Kasumi-1 (cell line): ENCODE measurements at places on chromosomes 5 and 9.

- no peak for DNase-seq
These were observed 7.1 kb upstream of the ENTREP1 start for GRCh38 chr9:69317894-69318293.

DNA sequence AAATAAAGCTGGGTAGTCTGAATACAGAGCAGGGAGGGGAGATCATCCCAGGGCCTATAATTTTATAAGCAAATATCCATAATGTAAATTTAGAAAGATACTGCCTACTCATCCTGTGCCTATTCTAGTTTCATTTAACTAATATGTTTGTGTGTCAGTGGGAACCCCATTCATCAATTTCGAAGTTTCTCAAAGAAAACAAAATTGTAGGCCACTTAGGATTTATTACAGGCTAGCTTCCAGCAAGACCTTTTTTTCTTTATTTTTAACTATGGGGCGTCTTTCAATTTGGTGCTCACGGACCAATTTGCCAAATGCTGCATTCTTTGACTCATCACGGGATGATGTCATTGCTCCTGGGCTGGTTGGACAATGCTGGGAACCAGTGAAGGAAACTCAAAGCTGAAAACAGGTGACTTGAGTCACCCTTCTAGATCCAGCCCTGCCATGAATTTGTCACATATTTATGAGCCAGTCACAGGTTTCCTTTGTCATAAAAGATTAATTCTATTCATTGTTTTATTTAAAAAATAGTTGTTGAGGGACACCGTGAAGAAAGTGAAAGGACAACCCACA, 13.4 kb downstream of the PCSK5 start:
- DNase-seq: no peak

DNA sequence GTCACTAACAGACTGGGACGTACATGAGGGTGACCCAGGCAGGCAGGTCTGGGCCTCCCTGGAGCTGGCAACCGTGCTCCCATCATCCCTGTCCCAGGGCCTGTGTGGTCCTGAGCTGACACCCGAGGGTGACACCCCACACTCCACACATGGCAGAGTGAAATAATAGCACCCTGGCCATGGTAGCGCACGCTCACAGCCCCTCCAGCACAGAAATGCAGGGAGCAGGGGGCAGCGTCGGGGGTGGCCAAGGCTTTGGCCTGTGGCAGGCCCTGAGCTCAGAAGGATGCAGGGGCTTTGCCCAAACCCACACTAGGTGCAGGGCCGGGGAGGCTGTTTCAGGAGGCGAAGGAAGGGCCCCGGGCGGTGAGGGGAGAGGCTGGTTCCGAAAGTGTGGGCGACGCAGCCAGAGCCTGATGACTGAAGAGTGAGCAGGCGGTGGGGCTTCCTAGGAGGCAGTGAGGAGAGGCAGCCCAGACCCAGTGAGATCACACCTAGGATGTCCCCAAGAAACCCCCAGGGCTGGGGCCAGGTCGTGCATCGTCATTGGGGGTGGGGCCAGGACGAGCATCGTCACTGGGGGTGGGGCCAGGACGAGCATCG, 12.9 kb downstream of the OR2V2 start:
- DNase-seq: no peak

DNA sequence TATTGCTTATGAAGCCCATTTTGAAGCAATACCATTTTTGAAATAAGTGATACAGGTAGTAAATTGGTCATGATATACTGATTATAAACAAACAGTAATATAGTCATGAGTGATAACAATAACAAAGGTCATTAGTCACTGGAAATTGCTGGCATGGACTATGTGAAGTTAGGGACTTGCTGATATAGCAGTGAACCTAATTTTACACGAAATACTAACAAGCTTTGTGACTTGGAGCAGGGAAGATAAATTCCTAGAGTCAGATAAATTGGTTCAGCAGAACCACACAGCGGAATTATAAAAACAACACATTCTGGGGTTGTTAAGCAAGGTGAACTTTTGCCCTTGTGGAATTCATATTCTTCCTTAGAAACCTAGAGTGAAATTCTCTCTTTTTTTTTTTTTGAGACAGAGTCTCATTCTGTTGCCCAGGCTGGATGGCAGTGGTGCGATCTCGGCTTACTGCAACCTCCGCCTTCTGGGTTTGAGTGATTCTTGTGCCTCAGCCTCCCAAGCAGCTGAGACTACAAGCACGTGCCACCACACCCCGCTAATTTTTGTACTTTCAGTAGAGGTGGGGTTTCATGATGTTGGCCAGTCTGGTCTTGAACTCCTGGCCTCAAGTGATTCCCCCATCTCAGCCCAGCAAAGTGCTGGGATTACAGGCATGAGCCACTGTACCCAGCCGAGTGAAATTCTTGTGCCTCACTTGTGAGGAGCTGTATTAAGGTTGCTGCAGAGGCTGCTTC, 6.0 kb downstream of the UGCG start:
- no peak for DNase-seq

GRCh38 chr9:111799915-111800526, 5.3 kb upstream of the SHOC1 start:
- DNase-seq: no peak

DNA sequence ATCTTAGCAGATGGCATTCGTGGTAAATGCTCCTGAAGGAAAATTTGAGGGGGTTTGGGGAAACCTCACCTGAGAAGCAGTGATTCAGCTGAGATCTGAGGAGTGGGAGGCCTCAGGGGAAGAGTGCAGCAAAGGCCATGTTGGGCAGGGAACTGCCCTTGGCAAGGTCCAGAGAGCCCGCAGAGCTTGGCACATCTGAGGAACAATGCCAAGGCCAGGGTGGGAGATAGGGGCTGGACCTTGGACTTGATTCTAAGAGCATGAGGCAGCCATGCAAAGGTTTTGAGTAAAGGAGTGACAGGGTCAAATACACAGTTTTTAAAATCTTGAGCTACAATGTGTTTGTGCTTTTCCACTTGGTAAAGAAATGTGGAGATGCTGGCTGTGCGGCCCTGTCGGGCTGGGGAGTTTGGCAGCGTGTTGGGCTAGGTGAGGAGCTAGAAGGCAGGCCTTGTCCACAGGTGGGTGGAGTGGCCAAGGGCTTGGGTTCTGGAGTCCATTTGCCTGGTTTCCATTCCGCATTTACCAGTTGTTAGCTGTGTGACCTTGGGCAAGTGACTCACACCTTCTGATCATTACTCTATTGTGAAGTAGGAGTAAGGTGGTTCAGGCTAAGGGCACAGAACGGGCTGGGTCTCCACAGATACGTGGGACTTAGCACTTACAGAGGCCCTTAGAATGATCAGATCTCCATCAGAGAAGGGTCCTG, 6.1 kb downstream of the TBC1D13 start:
- DNase-seq: no peak

DNA sequence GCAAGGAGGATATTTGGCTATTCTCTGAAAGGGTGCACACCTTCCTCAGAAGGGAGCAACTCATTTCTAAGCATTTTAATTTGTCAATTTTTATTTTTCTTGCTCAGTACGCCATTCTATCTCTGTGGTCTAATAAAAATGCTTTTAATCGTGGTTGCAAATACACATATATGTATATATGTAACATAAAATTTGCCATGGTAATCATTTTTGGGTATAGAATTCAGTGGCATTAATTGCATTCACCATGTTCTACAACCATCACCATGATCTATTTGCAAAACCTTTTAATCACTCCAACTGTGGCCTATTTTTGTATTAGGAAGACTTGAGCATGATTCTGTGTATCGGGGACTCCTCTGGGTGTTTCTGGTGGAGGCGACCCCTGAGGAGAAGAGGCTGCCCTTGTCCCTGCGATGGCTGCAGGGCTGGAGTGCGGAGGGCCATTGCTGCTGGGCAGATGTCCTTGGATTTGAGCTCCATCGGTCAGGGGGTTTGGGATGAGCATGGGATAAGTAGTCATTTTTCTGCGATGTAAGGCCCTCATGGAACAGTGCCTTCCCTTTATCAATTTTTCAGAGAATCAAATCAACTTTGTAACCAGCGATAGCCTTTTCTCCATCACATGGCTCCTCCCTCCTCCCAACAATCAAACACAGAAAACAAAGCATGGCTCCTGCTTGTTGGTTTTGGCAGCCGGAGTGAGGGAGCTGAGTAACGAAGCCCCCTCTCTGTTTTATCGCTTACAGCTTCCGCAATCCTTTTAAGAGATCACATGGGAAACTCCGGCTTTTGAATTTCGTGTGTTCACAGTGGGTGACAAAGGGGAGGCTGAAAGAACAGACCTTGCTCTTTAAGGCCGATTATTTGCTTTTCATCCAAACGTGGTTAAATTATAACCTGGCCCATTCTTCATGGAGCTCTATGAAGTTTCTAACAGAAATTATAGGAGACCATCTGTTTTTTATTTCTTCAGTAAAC, 187.3 kb downstream of the TENT4A start:
- DNase-seq: no peak

DNA sequence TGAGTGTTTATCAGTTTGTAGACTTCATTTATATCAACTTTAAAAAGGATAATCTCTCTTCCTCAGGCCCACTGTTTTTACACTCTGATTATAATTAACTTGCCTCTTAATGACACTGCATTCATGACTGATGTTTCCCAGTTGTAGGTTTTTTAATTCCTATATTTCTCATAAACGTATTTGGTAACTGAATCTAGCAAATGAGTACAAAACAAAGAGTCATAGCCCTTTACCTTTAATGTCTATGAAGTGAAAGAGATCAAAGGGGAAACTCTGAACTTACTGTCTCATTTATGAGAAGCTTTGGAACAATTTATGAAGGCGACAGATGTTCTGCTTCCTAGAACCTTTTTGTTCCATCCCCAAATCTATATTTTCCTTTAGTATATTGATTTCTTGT, 56.6 kb upstream of the ABCA1 start:
- DNase-seq: no peak
